ENCODE measurements at places on chromosomes 3 and 15. TPM values are rescaled to one million over a fixed set of nuclear protein-coding genes. Genes with fewer than 3 reads are reported as not detected.

GRCh38 chr3:107992976-107993684 is 97.7 kb downstream of the CD47 start:
- no peak for DNase-seq

- DNase-seq: no peak
These were observed 32.7 kb downstream of the EBLN2 start for GRCh38 chr3:73094129-73094528.

DNA sequence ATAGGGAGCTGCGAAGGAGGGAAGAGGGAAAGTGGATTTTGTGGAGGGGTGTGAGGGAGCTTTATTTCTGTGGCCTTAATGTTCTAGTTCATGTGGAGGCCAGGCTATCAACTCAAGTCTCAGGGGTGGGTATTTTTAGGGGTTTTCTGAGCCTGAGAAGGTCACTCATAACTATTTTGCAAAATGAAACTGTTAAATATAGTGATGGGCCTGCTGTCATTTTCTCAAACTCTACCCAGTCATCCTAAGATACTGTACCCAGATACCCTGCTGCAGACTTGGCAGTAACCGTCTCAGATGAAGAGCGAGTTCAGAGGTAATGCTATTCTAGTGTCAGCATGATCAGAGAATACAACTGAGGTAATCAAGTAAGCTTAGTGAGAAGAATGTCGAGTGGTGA is 545.0 kb upstream of the TBL1XR1 start:
- no peak for DNase-seq

DNA sequence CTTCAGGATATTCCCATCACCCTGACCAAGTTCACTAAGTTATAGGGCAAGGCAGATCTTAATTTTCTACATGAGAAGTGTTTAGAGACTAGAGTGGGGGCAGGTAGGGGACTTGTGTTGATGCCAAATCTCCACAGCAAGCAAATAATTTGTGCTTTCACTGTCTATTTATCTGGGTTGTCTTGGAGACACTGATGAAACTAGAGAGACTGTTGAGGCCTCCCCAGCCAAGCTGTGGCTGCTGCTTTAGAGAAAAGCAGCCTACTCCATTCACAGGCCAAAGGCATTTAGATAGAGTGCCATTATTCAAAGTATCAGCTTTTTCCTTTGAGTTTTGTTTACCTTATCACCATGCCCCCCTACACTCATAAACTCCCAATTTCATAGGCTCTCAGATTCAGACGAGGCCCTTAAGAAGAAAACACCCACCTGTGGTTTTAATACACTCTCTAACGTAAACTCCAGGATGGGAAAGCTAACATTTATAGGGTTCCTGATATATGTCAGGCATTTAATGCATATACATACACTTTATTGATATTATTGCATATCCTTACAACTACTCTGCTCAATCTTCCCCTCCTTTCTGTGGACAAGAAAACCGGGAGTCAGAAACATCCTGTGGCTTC is 130.4 kb upstream of the FOXB1 start:
- DNase-seq: no peak

The SH3BP5 gene
- total RNA-seq: 15.0 TPM

The FOXL2 gene
- total RNA-seq: not detected

The LINGO1 gene
- total RNA-seq: not detected

The ADAMTSL3 gene
- total RNA-seq: not detected
